ENCODE measurements at places on chromosomes 7 and 10.

GRCh38 chr10:113959383-113959760, 84.3 kb upstream of the ADRB1 start:
- no peak for DNase-seq

GRCh38 chr7:585229-585711, 65.6 kb upstream of the PDGFA start:
- DNase-seq: no peak

- no peak for DNase-seq
Measured at GRCh38 chr7:150938566-150938965, 39.6 kb downstream of the KCNH2 start.

DNA sequence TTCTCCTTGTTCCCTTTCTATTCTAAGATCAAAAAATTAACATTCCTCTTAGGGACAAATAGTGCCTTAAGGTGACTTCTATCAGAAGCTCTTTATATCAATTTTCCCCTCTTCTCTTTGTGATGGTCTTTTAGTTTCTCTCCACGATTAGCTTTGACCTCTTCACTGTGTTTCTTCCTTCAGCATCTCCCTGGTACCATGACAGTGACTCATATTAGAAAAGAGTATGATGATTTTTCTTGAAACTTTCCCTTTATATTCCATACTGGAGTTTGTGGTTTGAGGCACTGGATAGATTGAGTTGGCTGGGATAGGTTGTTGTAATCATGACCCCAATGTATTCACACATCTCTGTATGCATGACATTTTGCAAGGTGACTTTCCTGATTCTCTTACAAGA, 335.6 kb upstream of the GLI3 start:
- DNase-seq: no peak
